ENCODE measurements at places on chromosomes 4 and X.

GRCh38 chr4:40559585-40560465 is 69.8 kb downstream of the RBM47 start:
- DNase-seq: no peak

DNA sequence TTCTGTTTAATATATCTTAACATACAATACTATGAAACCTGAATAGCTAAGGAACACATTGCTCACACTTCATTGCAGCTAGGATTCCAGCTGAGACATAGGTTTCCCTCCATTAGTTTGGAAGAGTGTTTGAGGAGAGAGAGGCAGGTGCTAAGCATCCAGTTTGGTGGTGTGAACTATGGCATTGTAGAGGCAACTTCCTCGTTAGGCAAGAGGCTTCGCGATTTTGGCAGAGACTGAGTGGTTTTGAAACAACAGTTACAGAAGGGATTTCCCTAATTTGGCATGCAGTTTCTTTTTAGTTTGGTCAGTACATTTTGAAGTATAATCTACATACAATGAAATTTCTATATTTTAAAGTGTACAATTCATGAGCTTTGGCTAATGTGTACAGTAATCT is 117.1 kb upstream of the BMP3 start:
- DNase-seq: no peak

GRCh38 chrX:139831675-139832456 is 101.0 kb downstream of the ATP11C start:
- DNase-seq: no peak

DNA sequence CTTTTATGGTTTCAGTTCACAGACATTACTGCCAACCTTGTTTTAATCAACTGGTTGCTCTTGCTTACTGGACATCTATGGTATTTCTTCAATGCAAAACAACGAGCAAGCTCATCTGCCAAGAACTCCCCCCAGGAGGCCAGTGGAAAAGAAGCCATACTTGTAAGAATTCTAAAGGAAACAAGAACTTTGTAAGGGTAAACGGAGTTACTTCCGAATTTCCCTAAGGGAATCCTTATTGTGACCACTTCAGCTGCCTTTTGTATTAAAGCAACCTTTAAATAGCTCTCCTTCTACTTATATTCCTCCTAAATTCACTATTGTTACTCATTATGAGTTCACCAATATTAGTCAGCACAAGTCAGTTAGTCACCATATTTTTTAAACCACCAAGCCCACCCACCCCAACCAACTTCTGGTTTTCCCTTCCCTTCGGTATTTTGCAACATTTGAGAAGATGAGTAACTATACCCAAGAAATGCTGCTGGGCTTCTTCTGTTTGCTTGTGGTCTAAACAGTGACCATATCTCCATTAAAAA is 602.8 kb upstream of the DIPK2B start:
- no peak for DNase-seq

Data from cerebellar cortex (tissue), 1 donor.